Tracheal epithelial cell (primary cell): ENCODE measurements at places on chromosomes 5 and 9. TPM values are rescaled to one million over a fixed set of nuclear protein-coding genes. Genes with fewer than 3 reads are reported as not detected.

The FOXI1 gene
- not detected in 2 replicates for total RNA-seq

The NPR3 gene
- 2.9 and 12.8 TPM in 2 replicates for total RNA-seq

The POC5 gene
- total RNA-seq = 9.6 and 17.5 TPM in 2 replicates

The RIMOC1 gene
- 9.2 and 14.3 TPM in 2 replicates for total RNA-seq

The DNAI1 gene
- total RNA-seq = not detected in 2 replicates
